ENCODE measurements at places on chromosomes 13 and 19. TPM values are rescaled to one million over a fixed set of nuclear protein-coding genes. Genes with fewer than 3 reads are reported as not detected.

Gene GJB6
- total RNA-seq: not detected

Gene EDNRB
- total RNA-seq: 60.7 TPM

Gene RNF113B
- not detected for total RNA-seq

Gene DAND5
- 0.32 TPM for total RNA-seq

Gene SKA3
- 1.4 TPM for total RNA-seq

DNA sequence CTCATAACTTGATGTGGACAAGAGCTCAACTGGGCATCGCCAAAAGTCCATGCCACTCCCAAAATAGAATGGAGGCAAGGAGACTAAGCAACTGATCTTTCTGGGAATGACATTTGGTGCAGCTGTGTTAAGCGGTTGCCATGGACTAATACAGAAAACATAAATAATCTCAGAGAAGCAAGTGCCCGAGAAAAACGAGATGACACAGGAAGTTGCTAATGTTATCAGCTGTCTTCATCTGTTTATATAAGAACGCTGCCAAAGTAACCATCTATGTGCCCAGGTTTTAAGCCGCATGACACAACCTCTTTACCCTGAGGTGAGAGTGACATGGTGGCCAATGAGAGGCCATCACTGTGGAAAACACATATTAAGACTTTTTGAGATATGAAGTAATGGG lies 54.9 kb upstream of the SACS start:
- H3K27ac ChIP-seq: no peak overlapping the region
- DNase-seq: no peak
- H3K4me3 ChIP-seq: no peak overlapping the region
- no peaks in the 10 kb centered on the region for H3K36me3 ChIP-seq

- no peak for DNase-seq
- H3K36me3 ChIP-seq: no peaks in the 10 kb centered on the region
- no peaks in the 10 kb centered on the region for H3K27me3 ChIP-seq
- no peak overlapping the region for H3K27ac ChIP-seq
- H3K4me3 ChIP-seq: no peak overlapping the region
Observed at GRCh38 chr13:85528491-85529217, 270.6 kb downstream of the SLITRK6 start.

DNA sequence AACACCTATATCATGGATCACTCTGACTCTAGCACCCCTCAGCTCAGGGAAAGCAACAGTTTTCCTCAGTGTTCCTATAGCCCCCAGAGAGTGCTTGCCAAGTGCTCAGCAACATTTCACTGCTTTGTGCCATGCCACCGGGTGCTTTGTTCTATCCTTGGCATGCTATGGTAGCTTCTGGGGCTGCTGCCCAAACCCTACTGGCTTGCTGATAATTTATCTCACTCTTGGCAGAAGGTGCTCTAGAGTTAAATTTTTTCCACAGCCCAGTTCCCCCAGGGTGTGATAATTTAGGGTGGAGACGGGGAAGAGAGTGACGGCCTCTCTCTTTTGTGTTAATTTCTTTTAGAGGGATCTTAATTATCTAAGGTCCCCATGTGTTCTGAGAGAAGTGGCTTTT lies 12.6 kb upstream of the CSNK1A1L start:
- no peaks in the 10 kb centered on the region for H3K27me3 ChIP-seq
- no peaks in the 10 kb centered on the region for H3K36me3 ChIP-seq
- no peak overlapping the region for H3K27ac ChIP-seq

DNA sequence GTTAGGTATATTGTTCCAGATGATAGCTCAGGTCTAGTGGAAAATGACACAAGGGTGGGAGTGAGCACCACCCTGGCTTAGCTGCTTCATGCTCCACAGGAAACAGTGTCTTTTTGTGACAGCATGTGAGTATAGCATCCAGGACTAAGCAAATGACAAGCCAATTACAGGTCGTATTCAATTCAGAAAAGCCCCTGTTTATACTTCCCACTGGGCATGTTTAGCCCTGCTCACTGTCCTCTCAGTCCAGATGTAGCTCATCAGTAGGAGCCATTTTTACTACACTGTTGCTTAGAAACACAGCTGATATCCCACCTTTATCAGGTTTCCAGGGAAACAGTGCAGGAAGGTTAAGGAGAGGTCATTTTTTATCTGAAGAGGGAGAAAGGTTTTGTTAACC lies 8.0 kb downstream of the ABHD13 start:
- DNase-seq: no peak
- peaks cover 4% of the 10 kb centered on the region for H3K36me3 ChIP-seq
- no peak overlapping the region for H3K4me3 ChIP-seq
- H3K4me1 ChIP-seq: peaks cover 56% of the 10 kb centered on the region
- H3K27me3 ChIP-seq: no peaks in the 10 kb centered on the region
- H3K27ac ChIP-seq: no peak overlapping the region

DNA sequence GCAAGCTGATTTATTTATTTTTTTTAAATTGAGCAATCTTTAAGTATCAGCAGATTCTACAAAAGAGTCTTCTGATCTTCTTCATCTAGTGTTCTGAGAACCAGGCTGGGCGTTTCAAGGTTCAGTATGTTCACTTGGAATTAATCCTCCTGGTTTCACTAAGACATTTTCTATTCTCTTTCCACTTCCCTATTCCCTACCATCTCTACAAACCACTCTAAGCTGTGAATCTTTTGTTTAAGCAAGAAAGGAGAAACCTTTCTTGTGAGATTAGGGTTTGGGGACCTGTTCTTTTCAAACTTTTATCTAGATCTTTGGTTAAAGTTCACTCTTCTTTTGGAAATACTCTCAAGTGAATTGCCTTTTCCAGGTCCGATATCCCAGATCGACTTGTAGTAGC lies 59.3 kb downstream of the URI1 start:
- H3K27ac ChIP-seq: no peak overlapping the region
- no peak overlapping the region for H3K4me3 ChIP-seq
- H3K27me3 ChIP-seq: no peaks in the 10 kb centered on the region
- H3K4me1 ChIP-seq: no peaks in the 10 kb centered on the region
- peaks cover 4% of the 10 kb centered on the region for H3K36me3 ChIP-seq

GRCh38 chr13:73136776-73137175 lies 78.0 kb downstream of the KLF5 start:
- no peaks in the 10 kb centered on the region for H3K27me3 ChIP-seq
- peaks cover 10% of the 10 kb centered on the region for H3K4me1 ChIP-seq
- peak overlapping the region; percentile 38 for H3K27ac ChIP-seq

DNA sequence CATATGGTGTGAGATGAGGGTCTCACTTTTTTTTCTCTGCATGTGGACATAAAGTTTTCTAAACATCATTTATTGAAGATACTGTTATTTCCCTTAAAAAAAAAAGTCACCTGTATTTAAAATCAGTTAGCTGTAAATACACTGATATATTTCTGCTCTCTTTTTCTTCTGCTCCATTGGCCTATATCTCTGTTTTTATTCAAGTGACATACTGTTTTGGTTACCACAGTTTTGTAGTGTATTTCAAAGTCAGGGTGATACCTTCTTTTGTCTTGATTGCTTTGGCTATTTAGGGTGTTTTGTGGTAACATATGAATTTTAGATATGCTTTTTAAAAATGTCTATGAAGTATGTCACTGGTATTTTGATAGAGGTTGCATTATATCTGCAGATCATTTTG lies 15.8 kb upstream of the ZNF431 start:
- H3K27ac ChIP-seq: no peak overlapping the region
- no peaks in the 10 kb centered on the region for H3K4me1 ChIP-seq
- DNase-seq: no peak

DNA sequence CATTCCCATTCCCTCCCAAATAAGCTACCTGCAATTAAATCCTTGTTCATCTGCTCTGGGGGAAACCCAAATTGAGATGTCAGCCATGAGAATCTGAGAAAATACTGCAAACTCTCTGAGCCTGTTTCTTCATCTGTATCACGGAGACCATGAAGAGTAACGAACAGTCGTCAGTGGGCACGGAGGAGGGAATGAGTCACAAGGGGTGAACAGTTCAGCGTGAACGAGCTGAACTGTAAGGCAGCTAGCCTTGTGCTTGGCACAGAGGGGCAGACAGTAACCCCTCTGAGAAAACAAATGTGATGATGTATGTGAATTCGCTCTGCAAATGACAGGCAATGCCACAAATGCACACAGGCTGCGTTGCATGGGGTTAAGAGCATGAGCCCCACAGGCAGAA lies 288.7 kb downstream of the FOXO1 start:
- no peak overlapping the region for H3K27ac ChIP-seq
- no peaks in the 10 kb centered on the region for H3K27me3 ChIP-seq
- no peaks in the 10 kb centered on the region for H3K36me3 ChIP-seq
- H3K4me3 ChIP-seq: no peak overlapping the region
- no peak for DNase-seq
- no peaks in the 10 kb centered on the region for H3K4me1 ChIP-seq

DNA sequence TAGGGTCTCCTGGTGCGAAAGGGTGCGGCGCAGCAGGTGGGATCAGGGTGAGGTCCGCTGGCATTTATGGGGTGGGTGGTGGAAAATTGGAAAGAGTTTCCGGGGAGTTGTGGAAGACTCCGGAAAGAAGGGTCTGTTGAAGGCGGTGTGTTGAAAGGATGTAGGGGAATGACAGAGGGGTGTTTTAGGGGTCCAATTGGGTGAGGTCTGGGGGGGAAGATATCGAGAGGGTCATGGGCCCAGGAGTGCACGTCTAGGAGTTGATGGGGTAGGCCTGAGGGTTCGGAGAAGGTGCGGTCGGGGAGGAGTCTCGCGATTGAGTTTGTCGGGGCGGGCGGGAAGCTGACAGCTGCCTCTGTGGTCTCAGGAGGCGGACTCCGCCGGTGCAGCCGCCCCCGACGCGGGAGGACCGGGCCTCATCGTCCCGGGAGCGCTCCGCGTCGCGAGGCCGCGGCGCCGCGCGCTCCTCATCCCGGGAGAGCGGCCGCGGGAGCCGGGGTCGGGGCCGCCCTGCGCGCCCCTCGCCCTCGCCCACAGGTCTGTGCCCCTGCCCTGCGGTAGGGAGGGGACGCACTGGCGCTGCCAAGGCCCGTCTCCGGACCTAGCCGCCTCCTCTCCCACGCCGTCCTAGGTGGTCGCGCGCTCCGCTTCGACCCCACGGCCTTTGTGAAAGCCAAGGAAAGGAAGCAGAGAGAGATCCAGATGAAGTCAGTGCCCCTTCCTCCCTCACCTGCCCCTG lies 7.0 kb downstream of the PGLYRP1 start:
- H3K27me3 ChIP-seq: peaks cover 24% of the 10 kb centered on the region
- peak overlapping the region; percentile 73 for H3K4me3 ChIP-seq
- H3K4me1 ChIP-seq: peaks cover 22% of the 10 kb centered on the region

DNA sequence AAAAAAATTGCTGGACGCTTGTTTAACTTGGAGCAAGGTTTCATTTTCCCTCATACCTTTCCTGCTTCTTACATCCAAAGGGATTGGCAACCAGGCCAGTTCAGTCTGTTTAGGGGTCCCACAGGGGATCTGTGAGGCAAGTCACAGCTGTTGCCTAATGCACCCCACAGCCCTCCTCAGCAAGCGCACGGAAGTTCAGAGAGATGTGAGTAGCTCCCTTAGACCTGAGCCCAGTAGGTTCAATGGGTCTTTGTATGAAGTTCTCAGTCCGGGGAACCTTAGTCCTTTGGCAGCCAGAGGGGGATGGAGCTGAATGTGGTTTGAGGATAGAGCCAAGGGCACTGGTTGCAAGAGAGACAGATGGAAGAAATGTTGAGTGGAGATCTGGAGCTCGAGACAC lies 13.0 kb downstream of the SAMD4B start:
- H3K4me3 ChIP-seq: no peak overlapping the region
- no peaks in the 10 kb centered on the region for H3K27me3 ChIP-seq
- no peak overlapping the region for H3K27ac ChIP-seq
- DNase-seq: no peak

DNA sequence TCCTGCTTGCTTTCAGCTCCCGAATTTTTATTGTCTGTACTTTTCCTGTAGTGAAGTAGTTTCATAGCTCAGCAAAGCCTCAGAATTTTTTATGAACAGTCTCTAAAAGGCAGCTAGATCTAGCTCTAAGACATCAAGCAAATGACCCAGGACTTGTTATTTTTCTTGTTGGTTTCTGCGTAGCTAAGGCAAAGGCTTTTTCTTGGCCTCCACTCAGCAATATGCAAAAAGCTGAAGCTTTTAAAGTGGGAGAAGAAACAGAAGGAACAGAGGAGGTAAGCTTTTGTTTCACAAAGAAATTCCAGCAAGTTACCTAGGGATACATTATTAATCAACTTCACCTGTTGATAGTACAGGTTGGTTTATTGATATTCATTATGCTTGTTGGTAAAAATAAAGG lies 235.9 kb downstream of the PCDH20 start:
- no peaks in the 10 kb centered on the region for H3K27me3 ChIP-seq
- H3K27ac ChIP-seq: no peak overlapping the region
- H3K4me3 ChIP-seq: no peak overlapping the region

GRCh38 chr13:90382425-90382824 lies 965.1 kb upstream of the MIR17HG start:
- no peak overlapping the region for H3K27ac ChIP-seq
- H3K4me3 ChIP-seq: no peak overlapping the region
- no peaks in the 10 kb centered on the region for H3K36me3 ChIP-seq
- H3K27me3 ChIP-seq: no peaks in the 10 kb centered on the region
- DNase-seq: no peak
- no peaks in the 10 kb centered on the region for H3K4me1 ChIP-seq

DNA sequence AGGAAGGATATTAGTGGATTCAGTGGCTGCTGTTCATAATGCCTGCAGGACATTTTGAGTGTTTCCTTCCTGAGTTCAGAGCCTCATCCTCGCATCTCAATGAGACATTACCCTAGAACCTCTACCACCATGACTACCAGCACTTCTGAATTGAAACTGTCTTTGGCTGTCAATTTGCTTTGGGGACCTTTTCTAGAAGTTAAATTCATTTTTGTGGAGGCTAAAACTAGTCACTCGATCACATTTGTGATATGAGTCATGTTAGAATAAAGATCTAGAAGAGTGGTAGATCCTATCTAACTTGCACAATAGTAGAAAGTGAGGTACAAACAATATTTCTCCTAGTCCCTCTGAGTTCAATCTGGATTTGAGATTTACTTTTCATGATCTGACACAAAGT lies 124.9 kb downstream of the KCNRG start:
- no peak overlapping the region for H3K27ac ChIP-seq
- H3K4me3 ChIP-seq: no peak overlapping the region
- no peaks in the 10 kb centered on the region for H3K36me3 ChIP-seq
- no peak for DNase-seq

DNA sequence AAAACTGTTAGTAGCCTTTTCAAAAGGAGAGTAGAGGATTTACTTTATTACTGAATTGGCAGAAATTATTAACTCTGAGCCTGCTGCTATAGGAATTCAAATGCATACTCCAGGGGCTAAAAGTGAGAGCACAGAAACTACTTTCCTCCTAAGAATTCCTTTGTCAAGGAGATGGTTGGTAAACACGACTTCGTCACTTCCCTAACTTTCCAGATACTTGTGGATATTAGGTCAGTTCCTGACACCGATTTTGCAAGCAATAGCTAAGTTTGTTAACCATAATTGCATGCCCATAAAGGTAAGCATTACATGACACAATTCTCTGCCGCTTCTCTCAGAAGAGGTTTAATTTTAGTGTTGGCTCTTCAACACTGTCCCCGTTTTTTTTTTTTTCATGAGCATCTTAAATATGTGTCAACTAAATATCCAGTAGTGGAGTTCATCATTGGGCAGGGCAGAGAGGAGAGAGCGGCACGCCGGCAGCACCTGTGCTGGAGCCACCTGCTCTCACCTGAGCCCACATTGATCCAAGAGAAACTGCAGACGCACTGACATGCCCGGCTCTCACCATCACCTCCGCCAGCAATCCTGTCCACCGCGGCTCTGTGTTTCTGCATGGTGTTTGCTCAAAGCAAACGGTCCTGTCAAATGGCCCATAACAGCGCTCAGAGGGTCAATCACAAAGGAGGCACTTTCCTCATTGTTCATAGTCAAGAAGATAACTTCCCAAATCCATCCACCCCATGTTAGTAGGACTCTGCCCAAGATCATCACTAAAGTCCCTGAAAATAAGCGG lies 2.6 kb downstream of the MED26 start:
- H3K27me3 ChIP-seq: no peaks in the 10 kb centered on the region
- H3K36me3 ChIP-seq: peaks cover 24% of the 10 kb centered on the region
- no peak for DNase-seq
- H3K4me1 ChIP-seq: peaks cover 75% of the 10 kb centered on the region
- no peak overlapping the region for H3K4me3 ChIP-seq

Measured in lower lobe of right lung (tissue), 2 donors.